Midbrain (tissue), 1 donor: ENCODE measurements at places on chromosomes 16 and 17.

DNA sequence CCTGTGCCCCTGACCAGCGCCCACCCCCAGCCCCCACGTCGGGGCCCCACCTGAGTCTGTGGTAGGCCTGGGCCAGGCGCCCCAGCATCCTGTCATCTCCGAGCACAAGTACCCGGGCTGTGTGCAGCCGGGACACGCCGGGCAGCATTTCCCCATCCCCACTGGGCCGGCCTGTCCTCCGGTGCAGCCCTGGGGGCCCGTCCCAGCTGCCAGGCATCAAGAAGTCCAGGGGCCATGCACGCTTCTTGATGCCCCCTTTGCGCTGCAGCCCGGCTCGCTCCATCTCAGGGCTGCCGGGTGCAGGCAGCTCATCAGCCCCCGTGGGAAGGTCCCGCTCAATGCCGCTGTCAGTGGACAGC, 29.3 kb upstream of the MFSD6L start:
- DNase-seq = no peak

DNA sequence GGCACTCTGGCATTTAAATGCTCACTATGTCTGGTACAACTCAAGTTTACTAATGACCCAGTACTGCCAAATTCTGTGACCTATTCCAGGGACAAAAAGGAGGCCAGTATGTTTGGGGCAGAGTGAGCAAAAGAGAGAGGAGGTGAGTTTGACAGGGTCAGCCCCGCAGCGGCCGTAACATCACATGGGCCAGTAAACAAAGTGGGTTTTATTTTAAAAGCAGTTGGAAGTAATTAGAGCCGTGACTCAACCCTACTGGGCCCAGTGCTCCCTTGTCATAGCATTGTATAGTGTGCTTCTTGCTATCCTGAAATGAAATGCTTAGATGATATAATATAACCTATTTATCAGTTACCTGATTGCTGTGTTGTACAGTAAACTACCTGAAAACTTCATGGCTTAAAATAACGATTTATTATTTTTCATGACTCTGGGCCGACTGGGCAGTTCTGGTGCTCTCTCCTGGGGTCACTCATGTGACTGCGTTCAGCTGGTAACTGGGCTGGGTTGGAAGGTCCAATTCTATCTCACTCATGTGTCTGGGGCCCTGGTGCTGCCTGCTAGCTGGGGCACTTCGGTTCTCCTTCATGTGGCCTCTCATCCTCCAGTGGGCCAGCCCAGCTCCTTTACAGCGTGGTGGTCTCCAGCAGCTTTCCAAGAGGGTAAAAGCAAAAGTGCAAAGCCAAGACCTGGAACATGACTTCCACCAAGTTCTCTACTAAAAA, 27.4 kb downstream of the IQCK start:
- no peak for DNase-seq

DNA sequence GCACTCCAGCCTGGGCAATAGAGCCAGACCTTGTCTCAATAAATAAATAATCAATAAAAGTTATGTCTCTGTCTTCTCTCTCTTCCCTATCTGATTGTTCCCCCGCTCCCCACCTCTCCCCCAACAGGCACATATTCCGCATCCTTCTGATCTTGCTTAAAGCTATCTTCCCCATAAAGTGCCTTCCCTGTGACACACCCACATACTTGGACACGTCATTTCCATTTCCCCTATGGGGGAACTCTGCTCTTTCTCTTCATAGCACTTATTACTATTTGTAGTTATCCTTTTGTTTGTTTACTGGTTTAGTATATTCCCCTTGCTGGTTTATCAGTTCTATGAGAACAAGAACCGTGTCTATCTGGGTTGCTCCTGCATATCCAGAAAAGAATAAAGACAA, 14.9 kb downstream of the MYO1D start:
- no peak for DNase-seq

GRCh38 chr17:47720754-47721533, 12.1 kb upstream of the TBX21 start:
- DNase-seq = no peak

GRCh38 chr16:84120023-84120422, 3.3 kb upstream of the MBTPS1 start:
- no peak for DNase-seq

DNA sequence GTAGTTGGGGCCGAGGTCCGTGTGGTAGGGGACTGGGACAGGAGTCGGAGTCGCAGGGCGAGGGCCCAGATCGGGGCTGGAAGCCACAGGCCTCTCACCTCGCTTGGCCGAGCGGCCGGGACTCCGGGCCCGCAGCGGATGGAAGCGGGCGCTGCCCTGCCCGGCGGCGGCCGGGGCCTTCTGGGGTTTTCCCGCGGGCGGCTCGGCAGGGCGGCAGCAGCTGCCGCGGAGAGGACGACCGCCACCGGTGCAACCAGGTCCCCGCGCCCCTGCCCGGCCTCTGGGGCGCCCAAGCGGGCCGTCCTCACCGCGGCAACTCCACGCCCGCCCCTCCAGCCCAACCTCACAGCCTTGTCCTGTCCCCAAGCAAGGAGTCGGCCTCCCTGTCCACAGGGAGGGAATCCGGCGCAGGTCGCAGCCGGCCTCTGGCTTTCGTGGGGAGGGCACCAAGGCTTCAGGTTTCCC, 15.6 kb upstream of the UTP6 start:
- DNase-seq = no peak

DNA sequence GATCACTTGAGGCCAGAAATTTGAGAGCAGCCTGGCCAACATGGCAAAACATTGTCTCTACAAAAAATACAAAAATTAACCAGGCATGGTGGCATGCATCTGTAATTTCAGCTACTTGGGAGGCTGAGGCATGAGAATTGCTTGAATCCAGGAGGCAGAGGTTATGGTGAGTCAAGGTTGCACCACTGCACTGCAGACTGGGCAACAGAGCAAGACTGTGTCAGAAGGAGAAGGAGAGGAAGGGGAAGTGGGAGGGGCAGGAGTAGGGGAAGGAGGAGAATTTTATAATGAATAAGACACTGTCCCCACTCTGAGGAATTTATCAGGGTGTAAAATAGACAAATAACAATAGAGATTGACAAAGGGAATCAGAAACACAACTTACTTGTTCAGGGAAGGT, 440.6 kb upstream of the DYNLRB2 start:
- no peak for DNase-seq

DNA sequence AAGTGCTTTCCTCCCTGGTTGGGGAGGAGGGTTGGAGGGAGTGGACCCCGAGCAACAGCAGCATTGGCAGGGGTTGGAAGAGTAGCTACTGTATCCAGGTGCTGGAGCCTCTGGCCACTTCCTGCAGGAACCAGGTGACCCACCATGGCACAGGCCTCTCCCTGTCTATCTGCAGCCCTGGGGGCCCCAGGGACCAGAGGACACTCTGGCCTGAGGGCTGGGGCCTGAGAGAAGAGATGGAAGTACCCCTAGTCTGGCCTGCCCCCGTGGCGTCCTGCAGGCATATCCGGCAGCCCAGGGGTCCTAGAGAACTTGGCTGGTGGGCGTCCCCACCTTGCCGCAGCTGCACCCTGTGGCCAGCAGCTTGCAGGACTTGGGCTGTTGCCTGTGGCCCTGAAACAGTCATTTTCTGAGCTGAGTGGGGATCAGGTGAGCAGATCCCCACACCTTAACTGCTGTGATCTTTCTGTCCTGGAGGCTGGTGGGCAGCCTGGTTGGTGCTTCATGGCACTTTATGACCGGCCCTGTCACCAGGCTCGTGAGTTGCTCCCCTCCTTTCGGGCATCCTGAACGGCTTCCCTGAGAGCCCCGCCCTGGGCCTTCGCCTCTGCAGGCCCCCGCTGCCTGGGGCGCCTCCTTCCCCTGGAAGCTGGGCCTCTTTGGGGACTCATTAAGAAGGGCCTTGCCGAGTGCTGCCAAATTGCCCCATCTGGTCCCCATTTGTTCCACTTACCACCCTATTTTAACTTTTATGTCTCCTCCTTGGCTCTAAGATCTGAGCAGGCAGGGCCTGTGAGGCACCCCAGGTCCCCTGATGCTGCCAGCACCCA, 298.6 kb downstream of the SEC14L1 start:
- no peak for DNase-seq

GRCh38 chr17:48013876-48014594, 23.6 kb downstream of the COPZ2 start:
- no peak for DNase-seq

DNA sequence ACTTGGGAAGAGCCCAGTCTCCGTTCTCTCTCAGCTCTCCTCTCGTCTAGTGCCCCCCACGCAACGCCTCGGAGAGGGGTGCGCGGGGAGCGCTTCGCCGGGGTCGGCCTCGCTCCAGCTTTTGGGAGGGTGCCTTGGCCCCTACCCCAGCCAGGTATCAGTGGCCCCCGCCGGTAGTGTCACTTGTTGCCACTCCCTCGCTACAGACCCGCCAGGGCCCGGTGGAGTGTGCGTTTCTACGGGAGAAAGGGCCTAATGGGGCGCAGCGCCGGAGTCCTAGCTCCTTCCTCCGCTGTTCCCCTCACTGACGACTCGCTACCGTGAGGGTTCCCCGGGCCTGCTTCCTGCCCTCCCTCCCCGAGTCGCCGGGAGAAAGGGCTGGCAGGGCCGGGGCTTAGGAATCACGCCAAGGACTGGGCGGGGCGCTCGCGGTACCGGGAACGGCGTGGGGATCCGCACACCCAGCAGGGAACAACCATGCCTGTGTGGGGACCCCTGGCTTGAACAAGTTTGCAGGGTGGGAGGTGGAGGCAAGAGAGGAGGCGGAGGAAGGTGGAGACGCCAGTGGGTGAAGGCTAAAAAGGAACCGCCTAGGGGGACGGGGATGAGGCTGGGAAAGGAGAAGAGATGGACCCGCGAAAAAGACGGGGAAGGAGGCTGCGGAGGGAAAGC, 997 bp upstream of the CDH11 start:
- peak; percentile 34 for DNase-seq

GRCh38 chr17:73030995-73031394, 61.5 kb downstream of the SLC39A11 start:
- DNase-seq = no peak

DNA sequence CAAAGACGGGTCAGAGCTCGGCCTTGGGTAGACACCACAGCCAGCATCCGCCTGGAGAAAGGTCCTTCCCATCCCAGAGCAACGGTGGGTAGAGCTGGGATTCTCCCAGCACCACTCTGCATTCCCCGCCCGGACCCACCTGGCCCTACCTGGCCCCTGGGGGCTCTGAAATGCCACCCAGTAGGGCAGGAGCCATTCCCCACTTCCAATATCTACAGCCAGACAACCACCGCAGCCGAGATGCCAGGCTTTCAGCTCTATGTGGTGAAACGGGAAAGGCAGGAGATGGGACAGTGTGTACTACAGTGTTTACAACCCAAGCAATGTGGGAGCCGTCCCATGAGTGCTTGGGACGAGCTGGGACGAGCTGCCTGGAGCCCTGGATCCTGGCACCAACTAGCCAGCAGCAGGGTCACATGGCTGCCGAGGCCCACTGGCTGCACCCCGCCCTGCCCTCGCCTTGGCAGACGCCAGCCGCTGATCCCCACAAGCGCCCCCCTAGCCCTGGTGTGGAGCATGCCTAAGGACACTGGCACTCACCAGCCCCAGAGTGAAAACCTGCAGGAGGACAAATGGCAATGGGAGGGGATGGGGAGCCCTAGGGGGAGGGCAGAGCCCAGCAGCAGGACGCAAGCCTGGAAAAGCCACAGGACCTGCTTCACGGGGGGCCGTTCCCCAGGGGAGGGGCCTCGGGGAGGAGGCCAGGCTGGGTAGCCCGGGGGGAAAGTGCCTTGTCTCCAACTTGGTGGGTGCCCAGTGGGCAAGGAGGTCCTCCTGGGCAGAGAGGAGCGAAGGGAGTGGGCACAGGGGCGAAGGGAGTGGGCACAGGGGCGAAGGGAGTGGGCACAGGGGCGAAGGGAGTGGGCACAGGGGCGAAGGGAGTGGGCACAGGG, 13.5 kb downstream of the TMC6 start:
- peak; percentile 96 for DNase-seq

- no peak for DNase-seq
Measured at GRCh38 chr17:4807605-4808377, 839 bp downstream of the PLD2 start.

DNA sequence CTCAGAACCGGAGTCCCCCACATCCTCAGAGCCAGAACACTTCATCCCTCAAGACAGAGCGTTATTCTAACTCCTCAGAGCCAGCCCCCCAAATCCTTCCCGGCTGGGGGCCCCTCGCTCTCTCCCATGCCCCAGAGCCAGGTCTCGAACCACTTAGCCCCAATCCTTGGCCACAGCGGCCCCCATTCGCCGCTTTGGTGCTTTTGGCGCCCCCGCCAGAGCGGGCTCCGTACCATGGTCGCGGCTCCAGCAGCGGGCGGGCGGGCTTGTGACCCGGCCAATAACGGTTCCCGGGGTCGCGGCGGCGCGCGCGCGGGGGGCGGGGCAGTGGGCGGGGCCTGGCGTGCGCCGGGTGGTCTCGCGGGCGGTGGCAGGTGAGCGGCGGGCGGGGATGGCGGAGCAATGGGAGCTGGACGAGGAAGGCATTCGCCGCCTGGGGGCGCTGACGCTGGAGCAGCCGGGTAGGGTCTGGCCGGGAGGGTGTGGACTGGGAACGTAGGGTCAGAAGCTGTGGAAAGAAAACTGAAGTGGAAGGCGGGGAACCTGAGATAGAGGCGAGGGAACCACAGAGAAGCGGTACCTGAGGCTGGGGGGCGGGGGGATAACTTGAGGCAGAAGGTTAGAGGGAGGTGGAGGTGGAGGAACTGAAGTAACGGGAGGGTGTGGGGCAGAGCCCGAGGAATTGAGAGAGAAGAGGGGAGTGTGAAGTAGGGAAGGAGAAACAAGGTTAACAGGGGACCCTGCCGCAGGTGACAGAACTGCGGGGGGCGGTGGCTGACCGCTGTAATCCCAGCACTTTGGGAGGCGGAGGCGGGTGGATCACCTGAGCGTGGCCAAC, at the start of the genes KCTD19 and LRRC36:
Gene KCTD19, minus strand, starts transcription at position 270 of the 838 bp plus-strand sequence. Its CDS starts 34 bp downstream, at position 236.
Gene LRRC36, plus strand, starts transcription at position 344 of the 838 bp plus-strand sequence. Its CDS starts 48 bp downstream, at position 392.
- DNase-seq = peak; percentile 12

- no peak for DNase-seq
Measured at GRCh38 chr16:88512728-88513696, 57.2 kb upstream of the ZC3H18 start.

- no peak for DNase-seq
Measured at GRCh38 chr17:42673266-42673884, 3.4 kb downstream of the PLEKHH3 start.

DNA sequence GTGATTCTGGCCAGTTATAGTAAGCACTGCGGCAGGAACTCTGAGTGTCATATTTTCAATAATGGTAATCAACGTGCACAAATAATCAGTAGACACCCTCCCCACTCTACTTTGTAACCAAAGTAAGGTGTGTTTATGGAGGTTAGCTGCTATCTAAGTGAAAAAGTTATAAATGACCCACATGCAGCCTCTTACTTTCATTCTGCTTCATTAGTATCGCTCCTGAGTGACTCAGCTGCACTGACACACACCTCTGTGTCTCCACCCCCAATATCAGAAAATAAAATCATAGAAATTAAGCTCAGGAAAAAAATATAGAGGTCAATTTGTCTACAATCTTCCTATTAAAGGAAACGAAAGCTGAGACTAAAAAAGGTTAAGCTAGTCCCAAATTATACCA, 64.1 kb upstream of the TRAP1 start:
- DNase-seq = no peak

GRCh38 chr16:61014869-61015268, 1021.4 kb downstream of the CDH8 start:
- DNase-seq = no peak

DNA sequence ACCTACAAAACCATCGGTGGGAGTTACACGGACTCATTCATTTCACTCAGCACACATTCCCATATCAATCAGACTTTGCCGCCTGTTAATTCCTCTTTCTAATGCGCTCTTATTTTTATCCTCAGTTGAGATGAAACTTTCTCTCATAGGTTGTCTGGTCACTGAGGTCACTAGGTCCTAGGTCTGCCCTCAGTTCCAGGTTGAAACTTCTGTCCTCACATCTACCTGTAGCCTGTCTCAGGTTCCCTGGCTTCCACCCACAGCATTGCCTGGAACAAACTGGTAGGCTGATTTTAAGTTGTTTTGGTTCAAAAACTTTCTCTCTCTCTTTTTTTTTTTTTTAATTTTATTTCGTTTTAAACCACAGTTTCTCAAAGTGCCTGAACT, 119.7 kb downstream of the MAP2K6 start:
- DNase-seq = no peak
